ENCODE measurements at places on chromosomes 1 and 21.
A peak's percentile ranks its signal among the peaks of the same experiment; 100 is the strongest.

GRCh38 chr1:58447042-58447441 is 99.5 kb downstream of the OMA1 start:
- DNase-seq: no peak

GRCh38 chr1:31830511-31830910 is 14.7 kb upstream of the SPOCD1 start:
- DNase-seq: no peak

GRCh38 chr1:218867941-218868626 is 305.6 kb upstream of the LYPLAL1 start:
- DNase-seq: peak; percentile 48

GRCh38 chr1:103162360-103162759 is 54.0 kb upstream of the COL11A1 start:
- DNase-seq: no peak

GRCh38 chr21:46413365-46413696 is 45.4 kb upstream of the DIP2A start:
- no peak for DNase-seq

- no peak for DNase-seq
Measured at GRCh38 chr1:36231191-36231590, 6.9 kb downstream of the THRAP3 start.

- DNase-seq: peak; percentile 49
Measured at GRCh38 chr1:205610036-205610435, 21.8 kb downstream of the ELK4 start.

DNA sequence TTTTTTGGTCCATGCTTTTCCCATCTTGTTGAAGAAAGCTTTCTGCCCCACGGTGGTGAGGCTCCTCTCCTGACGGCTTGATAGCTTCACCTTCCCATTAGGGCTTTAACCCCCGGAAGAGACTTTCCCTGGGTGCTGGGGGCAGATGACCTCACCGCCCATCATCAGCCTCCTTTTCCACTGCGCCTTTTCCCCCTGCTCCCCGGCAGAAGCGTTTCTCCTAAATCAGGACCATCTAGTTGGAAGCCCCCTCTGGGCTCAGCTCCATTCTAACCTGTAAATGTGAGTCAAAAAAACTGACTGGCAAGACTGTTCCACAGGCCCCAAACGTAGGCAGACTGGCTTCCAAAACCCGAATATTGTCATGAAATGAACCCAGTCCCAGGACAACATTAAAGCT is 6.7 kb downstream of the POFUT2 start:
- no peak for DNase-seq

GRCh38 chr1:2289607-2290006 is 61.5 kb downstream of the SKI start:
- no peak for DNase-seq

- DNase-seq: peak; percentile 55
Measured at GRCh38 chr21:45130324-45130774, 56.0 kb downstream of the ADARB1 start.

GRCh38 chr1:240597153-240597745 is 14.7 kb downstream of the GREM2 start:
- DNase-seq: no peak

DNA sequence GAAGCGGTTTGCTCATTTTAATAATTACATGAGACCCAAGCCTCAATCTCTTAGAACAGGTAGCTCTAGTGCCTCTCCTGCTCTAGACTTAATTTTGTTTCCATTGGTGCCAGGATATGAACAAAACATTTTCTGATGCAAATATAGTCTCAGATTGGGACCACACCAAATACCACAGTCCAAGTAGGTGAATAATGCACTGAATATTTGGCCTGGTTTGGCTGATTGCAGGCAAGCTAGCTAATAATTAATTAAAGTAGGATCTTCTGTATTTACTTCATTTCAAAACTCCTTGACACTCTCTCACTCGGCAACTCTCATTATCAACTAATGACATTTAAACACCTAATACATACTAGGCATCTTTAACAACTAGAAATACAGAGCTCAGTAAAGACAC is 219.6 kb downstream of the LTN1 start:
- no peak for DNase-seq

GRCh38 chr1:87794788-87795614 is 466.3 kb downstream of the LMO4 start:
- DNase-seq: peak; percentile 79

- DNase-seq: peak; percentile 12
Measured at GRCh38 chr1:207711285-207711684, 40.6 kb upstream of the CD46 start.

DNA sequence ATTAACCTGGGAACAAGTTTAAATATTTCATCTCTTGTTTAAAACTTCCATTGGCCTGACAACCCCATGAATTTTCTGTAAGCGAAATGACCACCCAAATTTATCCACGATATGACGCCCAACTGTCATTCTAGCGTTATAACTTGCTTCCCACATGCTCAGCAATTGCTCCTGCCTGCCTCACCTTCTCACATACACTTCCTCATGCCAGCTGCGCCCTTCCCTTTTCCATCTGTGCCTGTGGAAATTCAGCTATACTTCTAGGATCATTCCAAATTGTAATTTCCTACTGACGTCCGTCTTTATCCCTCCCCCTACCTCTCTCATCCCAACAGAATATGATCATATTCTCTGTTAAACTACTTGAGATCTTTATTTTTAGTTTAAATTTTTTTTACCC is 248.0 kb downstream of the RGS7 start:
- no peak for DNase-seq

GRCh38 chr1:184287001-184287400 is 99.8 kb upstream of the C1orf21 start:
- no peak for DNase-seq

DNA sequence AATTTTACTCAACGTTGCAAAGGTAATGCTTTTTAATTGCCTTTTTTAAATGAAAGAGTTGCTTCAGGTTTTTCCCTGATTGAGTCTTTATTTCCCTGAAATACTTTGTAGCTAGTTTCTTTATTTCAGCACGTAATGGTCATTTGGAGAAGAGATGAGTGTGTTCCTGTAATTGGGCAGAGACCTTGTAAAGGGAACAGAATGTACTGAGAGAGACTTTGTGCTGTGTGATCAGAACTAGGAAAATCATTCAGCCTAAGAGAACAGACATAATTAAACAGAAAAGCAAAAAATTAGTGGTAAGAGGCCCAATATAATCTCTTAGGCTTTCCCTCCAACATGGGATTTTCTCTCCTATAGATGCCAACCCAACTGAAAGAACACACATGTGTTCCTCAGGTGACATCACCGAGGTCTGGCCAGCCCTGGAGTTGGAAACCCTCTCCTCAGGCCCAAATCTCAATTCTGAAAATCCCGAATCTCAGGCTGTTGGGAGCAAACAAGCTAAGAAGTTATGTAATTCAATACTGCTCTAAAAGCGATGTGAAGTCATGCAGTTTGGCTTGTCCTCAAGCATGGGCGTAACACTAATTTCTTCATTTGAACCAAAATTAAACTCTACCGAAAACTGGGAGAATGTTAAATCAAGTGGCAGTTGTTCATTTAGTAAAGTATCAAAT is 102.0 kb downstream of the TGFB2 start:
- no peak for DNase-seq

DNA sequence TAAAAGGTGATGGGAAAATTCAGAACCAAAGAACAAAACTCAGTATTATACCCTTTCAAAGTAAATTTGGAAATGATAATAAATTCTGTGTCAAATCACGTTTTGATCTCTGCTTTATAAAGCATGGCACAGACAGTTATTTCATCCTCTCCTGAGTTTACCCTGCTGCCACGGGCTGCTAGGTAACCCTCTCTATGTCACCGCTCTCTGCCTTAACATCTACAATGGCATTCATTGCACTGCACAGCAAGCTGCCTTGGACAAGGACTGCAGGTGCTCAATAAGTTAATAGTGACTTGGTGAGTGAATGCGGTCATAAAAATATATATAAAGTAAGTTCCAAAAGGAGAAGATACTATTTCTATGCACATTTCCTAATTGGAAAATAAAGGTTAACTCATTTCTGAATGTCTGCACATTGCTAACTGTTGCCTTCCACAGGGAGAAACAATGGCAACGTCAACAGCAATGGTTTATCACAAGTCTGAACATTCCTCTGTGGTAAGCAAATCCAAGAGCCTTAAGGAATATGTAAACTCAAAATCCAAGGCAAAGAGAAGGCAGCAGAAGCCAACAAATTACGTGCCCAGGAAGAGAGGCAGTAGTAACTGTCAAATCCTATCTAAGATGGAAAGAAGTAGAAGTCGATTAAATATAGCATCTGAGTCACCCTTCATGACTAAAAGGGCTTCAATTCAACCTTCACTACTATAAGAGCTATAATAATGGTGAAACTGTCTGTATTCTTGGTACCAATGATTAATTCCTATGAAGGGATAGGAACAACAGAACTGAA is 19.4 kb downstream of the FYB2 start:
- DNase-seq: no peak

DNA sequence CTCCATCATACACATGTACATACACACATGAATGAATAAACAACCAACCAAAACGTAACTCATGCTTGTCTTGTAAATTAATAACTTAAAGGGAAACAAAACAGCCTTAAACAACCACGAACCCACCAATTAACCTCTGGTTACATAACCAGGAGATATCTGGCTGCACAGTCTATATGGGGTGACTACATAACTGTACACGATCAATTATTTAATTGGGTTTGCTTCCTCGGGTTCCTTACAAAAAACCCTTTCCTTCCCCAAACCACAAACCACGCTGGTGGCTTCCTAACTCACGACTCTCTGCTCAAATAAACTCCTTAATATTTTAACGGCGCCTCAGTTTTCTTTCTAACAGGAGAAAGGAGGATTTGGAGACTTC is 744 bp downstream of the ZNF670 start:
- no peak for DNase-seq

DNA sequence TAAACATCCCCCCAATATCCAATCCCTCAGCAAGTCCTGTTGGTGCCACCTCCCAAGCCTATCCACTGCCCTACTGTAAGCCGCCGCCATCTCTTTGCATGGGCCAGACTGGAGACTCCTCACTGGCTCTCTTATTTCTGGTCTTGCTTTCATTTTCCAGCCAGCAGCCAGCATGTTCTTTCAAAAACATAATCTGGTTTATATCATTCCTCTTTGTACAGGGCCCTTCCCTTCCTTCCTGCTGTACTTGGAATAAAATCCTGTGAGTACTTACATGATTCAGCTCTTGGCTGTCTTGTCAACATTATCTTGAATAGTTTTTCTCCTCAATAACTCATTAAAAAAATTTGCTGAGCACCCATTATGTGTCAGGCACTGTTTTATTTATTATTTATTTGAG is 28.2 kb downstream of the TLR5 start:
- no peak for DNase-seq

GRCh38 chr21:44529011-44529421 is 11.0 kb downstream of the KRTAP10-1 start:
- DNase-seq: no peak

GRCh38 chr1:53616927-53617326 is 122.0 kb downstream of the GLIS1 start:
- DNase-seq: no peak

- no peak for DNase-seq
Measured at GRCh38 chr21:17351766-17352165, 161.1 kb upstream of the CXADR start.

DNA sequence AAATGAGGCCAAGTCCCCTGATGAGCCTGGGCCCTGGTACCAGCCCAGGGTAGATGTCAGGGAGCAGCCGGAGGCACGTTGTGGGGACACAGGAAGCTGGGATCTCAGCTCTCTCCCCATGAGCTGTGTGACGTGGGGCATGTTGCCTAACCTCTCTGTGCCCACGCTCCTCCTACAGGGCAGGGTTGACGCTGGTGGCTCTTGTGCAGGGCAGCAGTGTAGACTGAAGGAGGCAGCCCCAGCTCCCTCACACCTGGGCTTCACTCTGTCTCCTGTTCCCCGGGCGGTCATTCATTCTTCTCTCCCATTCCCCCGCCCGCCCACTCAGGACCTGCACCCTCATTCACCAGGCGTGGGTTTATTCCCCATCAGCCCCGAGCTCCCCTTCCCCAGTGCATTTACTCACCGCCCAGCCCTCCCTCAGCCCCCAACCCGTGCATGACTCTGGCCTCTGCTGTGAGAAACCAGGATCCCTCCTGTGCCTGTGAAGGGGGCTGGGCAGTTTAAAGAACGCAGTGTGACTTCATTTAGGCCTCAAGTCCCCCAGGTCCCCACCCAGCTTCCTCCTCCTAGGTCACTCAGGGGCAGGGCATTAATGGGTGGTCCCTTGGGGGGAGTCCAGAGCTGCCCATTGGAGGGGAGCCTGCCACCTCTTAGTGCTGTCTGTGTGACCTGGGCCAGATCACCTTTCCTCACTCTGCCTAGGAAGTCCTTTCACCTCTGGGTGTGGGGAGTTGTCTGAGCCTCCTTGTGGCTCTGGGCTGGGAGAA is 285.7 kb downstream of the PTPRU start:
- DNase-seq: no peak

GRCh38 chr1:160129046-160129445 is 13.5 kb downstream of the ATP1A2 start:
- DNase-seq: no peak

- no peak for DNase-seq
Measured at GRCh38 chr1:110243574-110243973, 33.5 kb downstream of the KCNC4 start.

- DNase-seq: no peak
Measured at GRCh38 chr1:20080441-20081352, 10.7 kb downstream of the PLA2G5 start.

DNA sequence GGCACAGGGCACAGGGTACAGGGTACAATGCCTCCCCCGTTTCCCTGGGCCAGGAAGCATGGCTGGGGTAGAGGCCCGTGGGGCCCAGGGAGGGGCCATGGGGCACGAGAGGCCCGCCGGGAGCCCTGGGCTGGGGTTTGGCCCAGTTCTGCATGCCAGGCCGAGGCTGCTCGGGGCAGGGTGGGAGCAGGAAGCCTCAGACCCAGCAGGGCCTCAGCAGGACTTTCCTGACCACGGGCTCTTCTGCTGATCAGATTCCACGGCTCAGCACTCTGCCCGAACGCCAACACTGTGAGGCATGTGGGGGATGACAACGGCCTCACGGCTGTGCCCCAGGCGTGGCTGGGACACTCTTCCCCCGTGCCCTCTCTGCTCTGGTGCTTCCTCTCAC is 104.3 kb downstream of the NPHP4 start:
- DNase-seq: no peak

DNA sequence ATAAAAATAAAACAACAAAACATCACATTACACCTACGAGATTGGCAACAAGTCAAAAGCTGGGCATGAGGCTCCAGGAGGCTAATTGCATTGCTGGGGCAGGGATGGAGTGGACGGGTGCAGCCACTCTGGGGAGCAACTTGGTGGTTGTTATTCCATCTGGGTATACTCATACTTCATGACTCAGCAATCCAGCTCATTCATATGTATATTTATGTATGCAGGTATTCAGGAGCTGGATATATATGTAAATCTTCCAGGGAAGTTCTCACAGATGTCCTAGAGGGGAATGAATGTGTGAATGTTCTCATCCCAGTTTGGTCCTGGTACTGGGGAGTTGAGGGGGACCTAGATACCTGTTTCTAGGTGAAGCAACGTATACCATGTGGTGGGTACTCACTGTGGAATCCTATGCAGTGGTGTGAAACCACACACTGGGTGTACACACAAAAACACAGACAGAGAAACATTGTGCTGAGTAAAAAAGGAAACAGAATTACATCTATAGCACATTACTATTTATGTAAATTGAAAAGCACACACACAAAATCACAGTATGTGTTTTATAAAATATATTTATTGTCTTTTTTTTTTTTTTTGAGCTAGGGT is 79.7 kb upstream of the RAB4A start:
- DNase-seq: no peak
